Activated CD8-positive, alpha-beta memory T cell treated with anti-CD3 and anti-CD28 coated beads, Interleukin-2, amount 50 U/mL, for 4 hours (primary cell): ENCODE measurements at places on chromosomes 11 and 22.
A peak's percentile ranks its signal among the peaks of the same experiment; 100 is the strongest.

- DNase-seq: no peak
Observed at GRCh38 chr11:132008872-132009271, 638.5 kb downstream of the NTM start.

DNA sequence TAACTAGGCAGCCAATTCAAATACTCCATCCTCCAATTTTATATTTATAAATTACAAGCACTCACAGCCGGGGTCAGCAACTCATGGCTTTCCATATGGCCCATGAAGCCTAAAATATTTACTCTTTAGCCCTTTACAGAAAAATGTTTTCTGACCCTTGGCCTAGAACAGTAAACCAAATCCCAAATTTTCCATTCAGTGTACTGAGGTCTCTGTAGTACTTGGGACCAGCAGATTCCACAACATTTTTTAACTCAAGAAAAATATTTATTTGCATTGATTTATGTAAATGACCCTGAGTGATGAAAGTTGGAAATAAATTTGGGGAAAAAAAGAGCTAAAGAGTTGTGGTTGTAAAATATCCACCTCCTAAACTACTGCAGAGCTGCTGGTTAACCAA is 82.6 kb downstream of the SLC1A2 start:
- no peak for DNase-seq

DNA sequence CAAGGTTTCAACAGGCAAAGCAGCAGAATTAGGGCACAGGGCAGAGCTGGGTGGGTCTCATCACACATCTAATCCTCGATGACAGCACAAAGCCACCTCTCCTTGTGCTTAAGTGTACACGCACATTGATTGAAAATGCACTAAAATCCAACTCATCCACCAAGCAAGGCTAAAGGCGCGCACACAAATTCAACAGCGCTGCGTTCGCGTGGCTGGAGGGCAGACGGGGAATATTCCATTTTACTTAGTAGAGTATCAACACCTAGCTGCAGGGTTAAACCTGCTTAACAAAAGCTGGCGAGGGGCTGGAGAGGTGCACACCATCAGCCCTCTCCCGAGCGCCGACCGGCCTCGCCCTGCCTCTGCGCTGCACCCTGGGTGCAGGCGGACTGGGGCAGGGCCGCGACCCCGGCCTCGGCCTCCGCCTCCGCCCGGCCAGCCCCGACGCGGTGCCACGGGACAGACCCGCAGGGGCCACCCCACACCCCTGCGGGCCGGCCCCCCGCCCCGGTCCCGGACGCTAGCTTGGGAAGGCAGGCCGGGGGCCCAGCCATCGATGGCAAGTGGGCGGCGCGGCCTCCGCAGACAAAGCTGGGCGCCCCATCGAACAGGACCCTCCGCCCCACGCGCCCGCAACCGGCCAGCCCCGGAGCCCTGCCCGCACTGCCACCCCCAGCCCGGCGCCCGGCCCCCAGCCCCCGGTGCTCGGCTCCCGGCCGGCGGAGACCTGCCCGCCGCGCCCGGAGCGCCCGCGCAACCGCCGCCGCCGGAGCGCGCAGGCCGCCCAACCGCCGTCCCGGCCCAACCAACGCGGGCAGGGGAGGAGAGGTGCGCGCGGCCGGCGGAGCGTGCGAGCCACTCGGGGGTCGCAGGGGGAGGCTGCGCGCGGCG is 929 bp downstream of the PRDM10 start:
- DNase-seq: no peak

GRCh38 chr22:19037282-19038163 is 84.7 kb downstream of the DGCR2 start:
- DNase-seq: no peak

- DNase-seq: peak; percentile 68
Observed at GRCh38 chr22:29245626-29246385, 22.0 kb downstream of the RHBDD3 start.

GRCh38 chr11:15189189-15189588 is 74.5 kb downstream of the INSC start:
- DNase-seq: no peak

DNA sequence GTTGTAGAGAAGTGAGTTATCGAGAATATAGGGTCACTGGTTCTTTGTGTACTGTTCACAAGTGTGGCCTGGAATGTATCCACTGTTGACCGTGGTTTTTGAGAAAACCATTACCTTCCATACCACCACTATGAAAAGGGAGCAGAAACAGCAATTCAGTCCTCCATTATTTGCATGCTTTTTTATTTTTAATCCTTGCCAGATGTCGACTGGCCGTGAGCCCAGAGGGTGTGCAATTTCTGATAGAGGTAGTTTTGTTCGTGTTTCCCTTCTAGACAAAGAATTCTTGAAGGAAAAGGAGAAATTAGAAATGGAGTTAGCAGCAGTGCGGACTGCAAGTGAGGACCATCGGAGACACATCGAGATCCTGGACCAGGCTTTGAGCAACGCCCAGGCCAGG is 81.7 kb downstream of the AMOTL1 start:
- DNase-seq: no peak

DNA sequence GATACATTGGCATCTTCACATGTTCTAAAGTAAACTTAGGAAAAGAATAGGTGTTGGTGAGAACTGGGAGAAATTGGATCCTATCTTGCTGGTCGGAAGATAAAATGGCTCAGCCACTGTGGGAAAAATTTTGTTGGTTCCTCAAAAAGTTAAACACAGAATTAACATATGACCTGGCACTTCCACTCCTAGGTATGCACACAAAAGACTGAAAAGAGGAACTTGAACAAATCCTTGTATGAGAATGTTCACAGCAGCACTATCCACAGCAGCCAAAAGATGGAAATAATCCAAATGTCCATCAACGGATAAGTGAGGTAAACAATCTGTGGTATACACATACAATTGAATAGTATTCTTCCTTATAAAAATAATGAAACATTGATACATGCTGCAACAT is 4.8 kb upstream of the TPH1 start:
- DNase-seq: no peak

GRCh38 chr11:121235057-121235456 is 57.5 kb upstream of the SC5D start:
- DNase-seq: no peak

GRCh38 chr11:60939855-60940254 is 12.1 kb downstream of the SLC15A3 start:
- DNase-seq: no peak

DNA sequence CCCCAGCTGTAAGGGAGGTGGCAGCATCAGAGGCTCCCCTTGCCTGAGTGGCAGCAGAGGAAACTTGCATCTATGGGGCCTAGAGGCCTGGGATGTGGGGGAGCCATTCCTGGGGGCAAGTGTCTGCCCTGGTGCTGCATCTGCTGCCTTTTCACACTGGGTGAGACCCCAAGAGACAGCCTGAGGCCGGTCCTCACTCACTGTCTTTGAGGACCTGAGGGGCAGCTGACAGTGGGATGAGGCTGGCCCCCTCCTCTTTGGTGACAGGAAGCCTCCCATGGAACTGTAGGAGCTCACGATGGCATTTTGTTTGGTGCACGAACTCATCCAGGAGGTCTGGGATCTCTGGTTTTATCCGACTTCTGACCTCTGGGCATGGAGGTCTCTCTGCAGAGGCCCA is 82.2 kb upstream of the PRODH start:
- DNase-seq: no peak

- DNase-seq: no peak
Observed at GRCh38 chr11:44595964-44596381, 30.5 kb downstream of the CD82 start.

- DNase-seq: no peak
Observed at GRCh38 chr22:45783690-45784089, 112.1 kb downstream of the ATXN10 start.

GRCh38 chr22:19478045-19478900 is 720 bp downstream of the UFD1 start:
- DNase-seq: no peak

DNA sequence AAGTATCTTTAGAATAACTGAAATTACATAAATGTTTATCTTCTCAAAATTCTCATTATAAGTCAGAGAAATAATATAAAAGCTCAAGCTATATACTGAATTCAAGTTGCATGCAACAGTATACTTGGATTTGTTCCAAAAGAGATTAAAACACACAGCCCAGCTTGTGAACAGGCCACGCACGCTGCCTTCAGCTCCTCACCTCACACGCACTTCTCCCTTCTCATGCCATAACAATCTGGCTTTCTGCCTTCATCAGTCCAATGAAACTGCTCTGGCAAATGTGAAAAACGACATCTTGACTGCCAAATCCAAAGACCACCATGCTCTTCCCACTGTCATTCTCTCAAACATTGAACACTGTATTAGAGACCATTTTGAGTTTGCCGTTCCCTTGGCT is 22.1 kb downstream of the ATP6V1E1 start:
- DNase-seq: no peak

- no peak for DNase-seq
Observed at GRCh38 chr11:72370201-72370600, 64.1 kb downstream of the CLPB start.

GRCh38 chr11:58957922-58958321 is 18.6 kb downstream of the GLYATL1 start:
- DNase-seq: no peak

DNA sequence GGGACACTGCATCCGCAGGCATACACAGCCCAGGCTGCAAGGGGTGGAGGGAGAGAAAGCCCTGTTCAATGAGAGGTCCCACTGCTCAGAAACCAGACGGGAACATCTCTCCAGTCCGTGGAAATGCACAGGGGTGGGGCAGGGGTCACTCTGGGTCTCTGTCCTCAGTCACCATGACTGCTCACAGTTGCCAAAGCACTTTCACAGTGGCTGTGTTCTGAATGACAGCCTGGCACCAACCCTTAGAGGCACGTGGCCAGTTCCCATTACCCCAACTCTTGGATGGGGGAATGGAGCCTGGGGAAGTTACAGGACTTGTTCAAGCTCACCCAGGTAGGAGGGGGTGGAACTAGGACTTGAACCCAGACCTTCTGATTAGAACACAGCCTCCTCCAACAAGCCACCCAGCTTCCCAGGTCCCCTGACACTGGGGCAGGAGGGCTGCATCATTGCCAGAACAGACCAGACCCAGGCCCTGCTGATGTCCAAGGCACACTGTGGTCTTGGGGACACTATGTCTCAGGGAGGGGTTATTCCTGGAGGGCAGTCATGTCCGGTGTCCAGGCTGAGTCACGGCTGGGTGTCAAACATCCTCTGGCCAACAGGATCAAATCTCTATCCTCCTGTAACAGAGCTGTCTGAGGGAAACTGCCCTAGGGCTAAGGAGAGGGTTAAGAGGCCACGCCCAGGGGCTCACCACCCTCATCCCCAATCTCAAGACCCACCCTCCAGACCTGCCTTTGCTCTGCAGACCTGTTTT is 8.2 kb downstream of the ZNF70 start:
- DNase-seq: no peak

DNA sequence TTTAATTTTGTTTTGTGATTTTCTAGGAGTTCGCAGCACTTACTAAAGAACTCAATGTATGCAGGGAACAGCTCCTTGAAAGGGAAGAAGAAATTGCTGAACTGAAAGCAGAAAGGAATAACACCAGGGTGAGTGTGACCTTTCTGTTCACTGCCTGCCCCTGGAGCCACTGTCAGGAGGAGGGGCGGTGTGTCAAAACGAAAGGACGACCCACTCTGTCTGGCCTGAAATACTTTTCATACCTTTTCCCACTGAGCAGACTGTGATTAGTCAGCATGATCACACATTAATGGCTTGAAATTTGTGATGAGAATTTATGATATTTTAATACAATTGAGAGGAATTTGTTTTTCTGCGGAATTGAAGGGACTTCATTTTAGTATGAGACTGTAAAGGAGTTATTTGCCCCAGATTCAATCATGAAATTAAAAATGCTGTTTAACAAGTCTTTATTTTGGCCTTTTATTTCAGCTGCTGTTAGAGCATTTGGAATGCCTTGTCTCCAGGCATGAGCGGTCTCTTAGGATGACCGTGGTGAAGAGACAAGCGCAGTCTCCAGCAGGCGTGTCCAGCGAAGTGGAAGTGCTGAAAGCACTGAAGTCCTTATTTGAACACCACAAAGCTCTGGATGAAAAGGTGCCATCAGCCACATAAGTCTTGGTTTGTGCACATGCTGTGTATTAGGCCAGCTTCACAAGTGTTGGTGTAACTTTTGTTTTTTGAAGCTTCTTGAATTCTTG is 54.1 kb downstream of the PPFIA1 start:
- no peak for DNase-seq

GRCh38 chr22:23243006-23243573 is 62.8 kb downstream of the BCR start:
- peak; percentile 66 for DNase-seq

- no peak for DNase-seq
Observed at GRCh38 chr11:42066113-42066512, 606.7 kb upstream of the LRRC4C start.

DNA sequence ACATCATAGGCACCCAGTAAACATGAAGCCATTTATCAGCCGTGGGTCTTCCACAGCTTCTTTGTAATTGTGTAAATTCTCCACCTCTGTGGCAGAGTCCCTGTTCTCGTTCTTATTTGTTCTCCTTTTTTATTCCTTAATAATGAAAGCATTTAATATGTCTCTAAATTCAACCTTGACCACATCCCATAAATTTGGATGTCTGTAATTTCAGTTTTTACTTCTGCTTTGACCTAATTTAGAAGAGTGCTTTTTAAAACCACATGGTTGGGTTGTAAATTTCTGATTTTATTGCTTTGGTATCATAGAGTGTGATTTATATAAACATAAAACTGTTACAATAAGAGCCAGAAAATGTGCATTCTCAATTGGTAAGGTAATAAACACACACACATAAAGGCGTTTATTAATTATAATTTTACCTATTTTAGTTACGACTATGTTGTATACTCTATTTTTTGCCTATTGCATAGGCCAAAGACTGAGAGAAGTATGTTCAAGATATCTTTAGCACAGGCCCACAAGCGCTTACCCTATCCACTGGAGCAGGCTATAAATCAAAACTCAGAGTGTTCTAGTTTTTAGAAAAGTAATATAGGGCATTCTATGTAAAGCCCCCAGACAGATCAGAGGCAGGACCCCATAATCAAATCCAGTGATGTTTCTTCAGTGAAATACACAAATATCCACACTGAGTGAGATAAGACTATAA is 58.0 kb upstream of the CCND1 start:
- no peak for DNase-seq

GRCh38 chr11:117287668-117288067 is 3.5 kb upstream of the BACE1-AS start:
- no peak for DNase-seq

- no peak for DNase-seq
Observed at GRCh38 chr11:36187622-36188021, 101.6 kb downstream of the COMMD9 start.

GRCh38 chr11:47571357-47571729 is 5.9 kb downstream of the PTPMT1 start:
- DNase-seq: no peak

DNA sequence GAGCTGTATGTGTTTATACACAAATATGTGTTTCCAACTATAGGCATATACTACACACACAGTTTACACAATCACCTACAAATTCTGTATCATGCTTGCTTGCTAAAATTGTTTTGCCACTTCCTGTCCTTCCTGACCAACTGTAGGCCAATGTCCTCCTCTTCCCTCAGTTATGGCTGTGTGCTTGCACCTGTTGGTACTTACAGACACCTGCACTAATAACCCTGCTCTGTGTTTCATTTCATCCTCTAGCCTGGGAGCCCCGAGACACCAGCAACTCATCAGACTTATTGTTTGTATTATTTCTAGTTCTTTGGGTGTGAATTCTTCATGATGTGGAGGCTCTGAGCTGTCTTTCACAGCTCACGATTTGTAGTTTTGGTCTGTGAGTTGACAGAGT is 1.8 kb upstream of the NCF4 start:
- DNase-seq: no peak

GRCh38 chr11:71562120-71562519 is 3.2 kb upstream of the KRTAP5-10 start:
- no peak for DNase-seq
